ENCODE measurements at places on chromosomes 7 and 10.

GRCh38 chr10:122254831-122255230, 16.3 kb upstream of the BTBD16 start:
- no peak for DNase-seq

GRCh38 chr10:26573674-26574073, 123.8 kb upstream of the PDSS1 start:
- DNase-seq: no peak

DNA sequence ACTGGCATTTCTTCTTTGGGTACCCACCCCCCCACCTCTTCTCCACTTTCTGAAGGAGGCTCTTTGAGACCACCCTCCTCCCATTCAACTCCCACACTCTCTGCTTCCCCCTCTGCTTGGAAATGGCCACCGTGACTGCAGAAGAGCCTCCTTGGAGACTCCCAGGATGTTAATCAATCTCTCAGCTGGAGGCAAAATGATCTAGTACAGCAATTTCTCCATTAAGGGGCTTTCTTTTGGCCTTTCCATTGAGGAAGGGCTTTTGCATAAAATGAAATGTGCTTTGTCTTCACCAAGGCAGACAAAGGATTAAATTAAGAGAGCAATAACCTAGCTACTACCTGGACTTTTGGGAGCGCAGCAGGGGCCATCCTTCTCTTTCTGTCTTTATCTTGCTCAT, 26.1 kb downstream of the CDHR3 start:
- DNase-seq: no peak

DNA sequence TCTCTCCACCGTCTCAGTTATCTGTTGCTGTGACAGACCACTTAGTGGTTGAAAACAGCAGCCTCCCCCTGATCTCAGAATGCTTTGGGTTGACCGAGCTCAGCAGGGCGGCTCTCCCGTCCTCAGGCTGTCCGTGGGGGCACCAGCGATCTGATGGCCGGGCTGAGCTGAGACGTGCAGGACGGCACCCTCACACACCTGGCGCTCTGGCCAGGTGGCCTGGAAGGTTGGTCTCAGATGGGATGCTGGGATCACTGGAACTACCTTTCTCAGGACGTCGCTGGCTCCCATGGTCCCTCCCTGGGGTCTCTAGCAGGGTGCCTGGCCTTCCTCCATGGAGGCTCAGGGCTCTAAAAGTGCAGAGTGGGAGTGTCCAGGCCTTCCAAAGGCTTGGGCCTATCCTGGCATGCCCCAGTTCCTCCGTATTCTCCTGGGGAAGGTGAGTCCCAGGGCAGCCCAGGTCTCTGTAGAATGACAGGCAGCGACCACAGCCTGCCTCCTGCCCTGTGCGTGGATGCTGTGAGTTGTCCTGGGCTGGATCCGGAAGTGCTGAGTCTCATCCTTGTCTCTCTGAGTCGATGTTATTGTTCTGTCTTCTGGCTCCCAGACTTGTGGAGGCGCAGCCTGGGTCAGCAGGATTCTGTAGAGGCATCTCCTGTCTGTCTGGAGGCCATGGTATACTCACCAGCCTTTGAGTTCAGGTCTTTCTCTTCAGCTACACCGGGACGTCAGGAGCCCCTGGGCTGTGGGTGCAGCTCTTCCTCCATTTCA, 12.2 kb upstream of the PWWP2B start:
- DNase-seq: no peak

DNA sequence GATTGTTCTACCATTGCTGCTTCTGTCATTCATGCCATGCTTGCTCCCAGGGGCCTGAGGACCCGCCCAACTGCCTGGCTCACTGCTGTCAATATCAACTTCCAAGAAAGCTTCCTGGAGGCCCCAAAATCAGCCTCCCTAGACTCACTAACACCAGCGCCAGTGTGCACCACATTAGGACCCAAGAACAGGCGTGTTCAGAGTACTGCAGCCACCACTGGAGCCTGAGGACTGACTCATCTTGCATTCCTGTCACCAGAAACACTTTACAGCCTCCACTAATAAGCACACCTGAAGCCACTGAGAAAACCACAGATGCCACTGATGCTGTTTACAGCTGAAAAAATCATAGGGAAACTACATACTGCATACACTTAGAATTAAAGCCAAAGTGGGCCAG, 1284.3 kb downstream of the TYW1 start:
- no peak for DNase-seq

- DNase-seq: no peak
Observed at GRCh38 chr7:13551503-13551902, 438.0 kb downstream of the ETV1 start.

DNA sequence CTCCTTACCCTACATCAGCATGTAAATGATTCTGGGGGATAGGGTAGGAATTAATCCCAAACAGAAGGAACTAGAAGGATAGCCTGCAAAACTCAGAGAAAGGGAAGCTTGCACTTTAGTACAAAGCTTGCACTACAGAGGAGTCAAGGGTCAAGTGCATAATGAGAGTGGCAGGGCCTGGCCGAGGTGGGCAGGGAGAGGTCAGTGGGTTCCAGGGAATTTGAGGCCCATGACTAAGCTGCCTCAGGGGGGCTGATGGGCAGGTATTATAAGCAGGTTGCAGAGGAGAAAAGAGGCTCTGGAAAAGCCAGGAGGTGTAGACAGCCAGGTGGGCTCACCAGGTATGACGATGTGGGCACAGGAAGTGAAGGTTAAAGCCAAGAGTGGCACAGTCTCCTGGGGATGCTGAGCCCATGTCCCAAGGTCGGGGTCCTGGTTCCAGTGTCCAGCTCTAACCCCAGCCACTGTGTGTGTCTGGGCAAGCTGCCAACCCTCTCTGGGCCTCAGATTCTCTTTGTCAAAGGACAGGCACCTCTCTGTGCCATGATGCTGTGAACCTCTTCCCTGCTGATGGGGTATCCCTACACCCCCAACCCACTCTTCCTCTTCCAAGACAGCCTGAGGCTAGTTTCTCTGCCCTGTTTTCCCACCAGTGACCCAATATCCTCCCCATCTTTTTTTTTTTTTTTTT, 32.0 kb upstream of the ELN start:
- DNase-seq: no peak

DNA sequence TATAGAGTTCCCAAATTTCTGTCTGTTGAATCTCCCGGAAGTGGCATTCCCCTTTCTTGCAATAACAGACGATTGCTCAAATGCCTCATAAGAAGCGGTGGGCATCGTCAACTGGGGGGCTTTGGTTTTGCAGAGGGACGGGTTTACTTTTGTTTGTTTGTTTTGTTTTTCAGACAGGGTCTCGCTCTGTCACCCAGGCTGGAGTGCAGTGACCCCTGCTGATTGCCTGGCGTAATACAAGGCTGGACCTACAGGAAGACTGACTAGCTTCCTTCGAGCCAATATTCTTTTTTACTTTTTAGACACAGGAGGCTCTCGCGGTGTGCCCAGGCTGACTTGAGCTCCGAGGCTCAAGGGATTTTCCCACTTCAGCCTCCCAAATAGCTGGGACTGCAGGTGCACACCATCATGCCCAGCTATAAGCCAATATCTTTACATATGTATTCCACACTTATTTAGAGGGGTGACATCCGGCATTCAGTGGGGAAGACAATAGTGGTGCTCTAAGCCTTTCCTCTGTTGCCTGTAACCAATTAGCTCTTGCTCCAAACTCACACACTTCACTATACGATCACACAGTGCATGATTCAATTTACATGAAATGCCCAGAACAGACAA, 58.1 kb downstream of the FHIP2A start:
- DNase-seq: no peak

DNA sequence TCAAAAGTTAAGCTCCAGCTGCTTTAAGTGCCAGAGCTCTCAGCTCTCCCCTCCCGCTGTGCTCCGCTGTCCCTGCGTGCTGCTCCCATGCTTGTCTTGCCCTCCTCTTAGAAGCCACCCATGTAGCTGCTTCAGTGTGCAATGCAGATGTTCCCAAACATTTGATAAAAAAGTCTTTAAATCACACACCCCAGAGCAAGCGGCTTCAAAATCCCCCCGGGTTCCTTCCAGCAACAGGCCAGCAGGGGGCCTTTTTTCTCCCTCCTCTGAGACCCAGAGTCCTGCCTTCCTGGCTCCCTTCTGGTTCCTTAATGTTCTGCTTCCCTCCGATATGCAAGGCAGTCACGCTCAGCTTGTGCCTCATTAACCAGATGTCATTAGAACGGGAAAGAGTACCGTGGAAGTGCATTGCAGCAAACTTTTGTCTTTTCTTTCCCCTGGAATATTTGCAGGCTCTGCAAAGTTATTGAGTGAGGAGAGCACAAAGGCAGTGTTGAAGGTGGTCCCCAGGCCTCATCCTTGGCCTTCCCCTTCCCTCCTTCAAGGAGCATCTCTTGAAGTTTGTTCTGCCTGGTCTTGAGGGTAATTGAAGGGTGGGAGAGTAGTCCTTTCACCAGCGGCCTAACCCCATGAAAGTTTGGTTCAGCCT, 25.5 kb downstream of the LDB3 start:
- DNase-seq: no peak

- DNase-seq: no peak
Observed at GRCh38 chr10:71004176-71005075, 116.1 kb upstream of the PCBD1 start.

DNA sequence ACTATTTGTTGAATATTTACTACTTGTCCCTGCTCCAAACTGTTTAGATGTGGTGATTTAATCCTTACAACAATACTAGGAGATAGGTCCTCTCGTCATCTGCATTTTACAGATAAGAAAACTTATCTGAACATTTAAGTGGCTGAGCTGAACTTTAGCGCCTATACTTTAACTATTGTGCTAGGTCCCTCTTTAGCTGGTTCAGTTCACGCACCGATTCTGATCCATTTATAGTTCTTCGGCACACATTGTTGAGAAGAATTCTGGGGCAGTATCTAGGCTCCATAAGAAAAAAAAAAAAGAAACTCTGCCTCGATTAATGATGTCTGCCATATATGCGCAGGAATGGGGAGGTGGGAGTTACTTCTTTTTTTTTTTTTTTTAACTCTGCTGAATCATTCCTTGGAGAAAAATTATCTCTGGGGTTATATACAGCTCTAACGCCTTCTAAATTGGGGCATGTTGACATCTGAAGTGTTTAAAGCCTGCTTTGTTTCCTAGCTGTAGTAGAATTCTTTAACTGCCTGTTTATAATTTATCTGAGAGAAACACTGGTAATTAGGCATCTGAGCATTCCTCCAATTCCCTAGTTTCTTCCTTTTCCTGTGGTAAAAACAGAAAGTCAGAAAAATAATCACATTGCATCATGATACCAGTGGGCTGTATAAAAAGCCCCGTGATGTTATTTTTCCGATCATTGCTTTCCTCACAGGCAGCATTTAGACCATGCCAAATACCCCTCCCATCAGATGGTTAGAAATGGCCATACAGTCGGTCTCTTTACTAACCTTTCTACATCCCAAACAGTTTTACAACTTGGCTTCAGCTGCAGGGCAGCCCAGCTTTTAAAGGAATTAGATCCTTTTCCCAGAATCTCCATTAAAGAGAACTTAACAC, 98.5 kb upstream of the KDM7A start:
- no peak for DNase-seq

DNA sequence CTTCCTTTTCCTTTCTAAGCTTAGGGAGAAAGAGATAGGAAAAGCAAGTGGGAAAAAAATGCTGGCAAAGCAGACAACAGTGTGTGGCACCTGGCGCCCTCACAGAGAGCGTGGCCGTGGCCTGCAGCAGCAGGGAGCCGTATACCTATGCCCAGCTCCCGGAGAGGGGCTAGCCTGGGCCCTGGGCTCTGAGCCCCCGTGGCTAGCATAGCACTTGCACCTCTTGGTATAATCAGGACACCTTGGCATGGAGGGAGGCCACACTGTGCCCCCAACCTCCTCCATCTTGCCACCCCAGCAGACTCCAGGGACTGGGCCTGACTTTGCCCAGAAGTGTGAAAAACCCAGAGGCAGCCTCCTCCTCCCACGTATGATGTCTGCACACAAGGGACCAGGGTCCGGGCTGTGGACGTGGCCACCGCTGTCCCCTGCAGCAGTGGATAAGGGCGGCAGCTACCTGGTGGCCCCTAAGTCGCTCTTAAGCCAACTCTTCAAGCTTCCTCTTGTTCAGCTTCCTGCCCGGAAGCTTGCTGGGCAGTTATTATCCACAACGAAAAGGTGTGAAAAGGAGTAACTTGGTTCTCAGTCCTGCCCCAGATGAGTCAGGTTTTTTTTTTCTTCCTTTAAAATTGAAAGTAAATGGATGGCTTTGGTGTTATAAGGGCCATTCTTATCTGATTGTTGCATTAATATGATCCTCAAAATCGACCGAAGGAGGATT, 249.1 kb upstream of the PITRM1 start:
- no peak for DNase-seq

GRCh38 chr10:132001238-132001972, 19.7 kb upstream of the BNIP3 start:
- DNase-seq: no peak

DNA sequence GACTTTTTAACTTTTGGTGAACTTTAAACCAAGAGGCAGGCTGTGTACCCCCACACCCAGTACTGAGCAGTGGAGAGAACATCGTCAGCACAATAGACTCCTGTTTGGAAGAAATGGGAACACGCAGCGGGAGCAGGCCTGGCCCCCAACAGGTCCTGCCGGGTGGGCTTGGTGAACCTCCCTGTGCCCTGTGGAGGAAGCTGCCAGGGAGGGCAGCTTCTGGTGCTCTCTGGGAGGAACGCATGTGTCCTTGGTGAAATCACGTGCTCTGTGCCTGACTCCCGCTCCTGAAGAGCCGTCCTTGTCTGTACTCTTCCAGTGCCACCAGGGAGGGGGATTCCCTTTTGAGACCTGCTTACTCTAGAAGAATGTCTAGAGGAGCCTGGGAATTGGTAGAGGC, 31.6 kb downstream of the CHAT start:
- no peak for DNase-seq

GRCh38 chr10:58384095-58384494, 1.1 kb upstream of the TFAM start:
- no peak for DNase-seq

DNA sequence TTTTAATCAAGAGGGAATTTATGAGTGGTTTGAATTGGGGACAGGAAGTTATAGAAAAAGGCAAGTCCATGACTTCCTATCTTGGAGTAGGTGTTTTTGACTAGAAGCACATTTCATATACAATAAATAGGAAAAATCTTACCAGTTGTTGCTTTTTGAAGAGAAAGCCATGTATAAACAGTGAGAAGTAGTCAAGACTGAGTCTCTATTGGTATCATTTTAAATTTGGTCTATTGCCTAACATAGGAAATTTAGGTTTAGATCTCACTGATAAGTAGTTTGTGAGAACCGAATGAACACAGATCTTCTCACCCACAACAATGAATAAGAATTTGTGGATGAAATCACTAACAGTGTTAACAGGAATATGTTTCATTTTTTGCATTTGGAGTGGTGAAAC, 387.2 kb downstream of the BBS9 start:
- no peak for DNase-seq

DNA sequence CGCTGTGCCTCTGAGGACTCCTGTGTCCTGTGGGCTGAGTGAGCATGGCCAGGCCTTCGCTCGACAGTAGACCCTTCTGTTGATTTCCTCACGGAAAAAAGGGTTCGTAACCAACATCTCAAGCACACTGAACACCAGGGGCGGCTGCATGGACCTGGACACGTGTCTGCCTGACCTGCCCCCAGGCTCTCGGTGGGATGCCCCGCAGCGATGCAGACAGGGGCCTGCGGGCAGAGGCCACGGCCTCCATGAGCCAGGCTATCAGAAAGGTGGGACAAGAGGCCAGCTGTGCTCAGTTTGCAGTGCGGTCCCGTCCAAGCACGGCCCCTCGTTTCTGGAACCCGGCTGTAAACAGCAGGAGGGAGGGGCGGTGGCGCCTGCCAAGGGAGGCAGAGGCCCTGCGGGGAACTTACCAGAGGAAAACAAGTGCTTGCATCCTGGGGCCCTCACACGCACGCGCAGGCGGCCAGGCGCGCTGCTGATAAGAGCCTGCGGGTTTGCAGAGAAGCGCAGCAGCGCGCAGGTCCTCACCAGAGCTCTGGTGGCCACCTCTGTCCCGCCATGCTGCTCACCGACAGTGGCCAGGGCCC, 10.6 kb downstream of the GPR146 start:
- DNase-seq: no peak

All from activated gamma-delta T cell treated with anti-CD3 and anti-CD28 coated beads, Interleukin-2, amount 50 U/mL, for 16 hours (primary cell).